Inflammatory macrophage treated with lipopolysaccharide for 4 hours (primary cell): ENCODE measurements at places on chromosomes 7 and 10.

- peak; percentile 99 for DNase-seq
Observed at GRCh38 chr10:89086801-89087521, 96.4 kb downstream of the FAS start.

DNA sequence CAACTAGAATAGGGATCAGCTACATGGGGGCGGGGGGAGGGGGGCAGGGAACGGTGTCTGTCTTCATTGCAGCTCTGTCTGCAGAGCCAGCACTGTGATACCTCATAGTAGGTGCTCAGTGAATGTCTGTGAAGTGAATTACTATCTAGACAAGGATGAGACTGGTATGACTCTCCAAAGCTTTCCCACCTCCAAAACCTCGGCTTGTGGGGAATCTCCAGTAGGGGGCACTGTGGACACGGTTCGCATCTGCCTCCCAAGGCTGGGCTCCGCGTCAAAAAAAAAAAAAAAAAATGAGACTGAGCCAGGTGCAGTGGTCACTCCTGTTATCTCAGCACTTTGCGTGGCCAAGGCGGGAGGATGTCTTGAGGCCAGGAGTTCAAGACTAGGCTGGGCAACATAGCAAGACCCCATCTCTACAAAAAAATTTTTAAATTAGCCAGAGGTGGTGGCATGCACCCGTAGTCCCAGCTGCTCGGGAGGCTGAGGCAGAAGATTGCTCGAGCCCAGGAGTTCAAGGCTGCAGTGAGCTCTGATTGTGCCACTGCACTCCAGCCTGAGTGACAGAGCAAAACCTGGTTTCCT is 9.6 kb downstream of the TRIM56 start:
- DNase-seq: peak; percentile 46

GRCh38 chr10:121189066-121189465 is 337.9 kb downstream of the WDR11 start:
- DNase-seq: no peak

DNA sequence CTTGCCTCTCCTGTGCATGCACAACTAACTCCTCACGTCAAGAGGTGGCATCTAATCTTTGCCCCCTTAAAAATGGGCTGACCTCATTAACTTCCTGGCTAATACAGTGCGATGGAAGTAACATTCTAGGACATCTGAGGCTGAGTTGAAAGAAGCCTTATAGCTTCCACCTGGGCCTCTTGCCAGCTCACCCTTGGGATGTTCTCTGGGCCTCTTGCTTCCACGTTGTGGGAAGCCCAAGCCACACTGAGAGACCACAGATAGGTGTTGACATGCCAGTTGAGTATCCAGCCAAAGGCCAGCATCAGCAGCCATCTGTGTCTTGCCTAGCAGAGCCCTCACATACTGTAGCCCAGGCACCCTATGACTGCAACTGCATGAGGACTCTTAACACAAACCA is 60.8 kb upstream of the GDF10 start:
- DNase-seq: no peak

DNA sequence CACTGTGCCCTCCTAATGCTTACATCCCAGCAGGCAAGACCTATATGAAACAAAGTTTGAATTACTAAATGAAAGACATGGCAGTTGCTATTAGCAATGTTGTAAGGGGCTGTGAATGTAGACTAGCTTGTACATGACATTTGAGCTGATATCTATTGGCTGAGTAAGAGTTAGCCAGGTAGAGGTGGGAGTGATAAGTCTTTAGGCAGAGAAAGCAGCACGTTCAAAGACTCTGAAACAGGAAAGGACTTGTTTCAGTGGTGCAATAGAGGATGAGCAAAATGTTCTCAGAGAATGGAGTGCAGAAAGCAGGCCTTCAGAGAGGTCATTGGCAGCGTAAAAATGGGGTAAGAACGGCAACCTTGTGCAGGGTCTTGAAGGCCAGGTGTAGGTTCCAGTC is 687.6 kb downstream of the AUTS2 start:
- no peak for DNase-seq

GRCh38 chr10:67539312-67539711 is 156.7 kb downstream of the CTNNA3 start:
- no peak for DNase-seq

DNA sequence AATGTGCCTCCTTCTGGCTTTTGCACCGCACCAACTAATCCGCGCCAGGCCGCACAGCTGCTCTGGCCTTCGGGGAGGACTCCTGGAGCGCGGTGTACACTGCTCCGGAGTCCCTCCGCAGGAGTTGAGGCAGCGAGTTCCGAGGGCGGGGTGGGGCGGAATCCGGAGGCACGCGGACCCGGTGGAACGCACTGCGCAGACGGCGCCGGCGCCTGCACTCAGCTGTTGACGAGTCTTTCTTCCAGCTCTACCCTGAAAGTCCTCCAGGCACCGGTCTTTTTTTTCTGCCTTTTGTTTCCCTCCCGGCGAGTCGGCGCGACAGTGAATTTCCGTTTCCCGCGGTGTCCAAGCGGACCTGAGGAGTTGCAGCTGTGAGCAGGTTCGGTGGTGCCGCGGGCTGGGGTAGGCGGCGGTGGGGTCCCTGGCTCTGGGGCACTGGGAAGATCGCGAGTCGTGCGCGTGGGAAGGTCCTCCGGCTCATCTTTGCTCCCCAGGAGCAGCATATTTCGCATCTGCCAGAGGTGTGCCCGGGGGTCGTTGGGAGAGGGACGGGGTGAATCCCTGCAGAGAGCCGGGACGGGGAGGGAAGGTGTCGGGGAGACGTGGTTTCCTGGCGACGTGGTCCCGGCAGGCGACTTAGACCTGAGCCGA is 44.1 kb downstream of the SFTPD start:
- peak; percentile 21 for DNase-seq

- DNase-seq: no peak
Observed at GRCh38 chr10:86253091-86254072, 113.2 kb downstream of the GRID1 start.

GRCh38 chr7:95405208-95405607 is 9.0 kb upstream of the PON3 start:
- no peak for DNase-seq

DNA sequence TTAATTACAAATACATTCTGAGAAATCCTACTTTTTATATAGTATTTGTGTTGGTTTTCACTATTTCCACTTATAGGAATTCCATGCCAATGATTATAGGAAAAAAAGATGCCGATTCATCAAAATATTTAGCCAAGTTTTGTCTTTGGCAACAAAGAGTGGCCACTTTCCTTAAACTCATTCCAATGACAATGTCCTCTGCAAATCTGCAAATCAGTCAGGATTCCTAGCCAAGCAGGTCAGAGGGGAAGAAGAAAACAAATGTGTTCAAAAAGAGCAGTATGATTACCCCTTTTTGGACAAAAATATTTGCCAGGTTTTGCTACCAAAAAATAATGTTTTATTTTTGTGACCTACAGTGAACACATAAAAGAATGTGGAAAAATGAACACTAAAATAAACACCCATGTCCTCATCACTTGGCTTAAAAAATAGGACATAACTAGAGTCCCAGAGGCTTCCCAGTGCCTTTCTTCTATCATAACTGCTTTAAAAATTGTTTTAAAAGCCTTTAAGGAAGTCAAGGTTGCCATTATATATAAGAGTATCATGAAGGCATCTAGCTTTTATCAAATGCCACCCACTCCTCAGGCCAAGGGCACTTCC is 125.9 kb downstream of the ADAM12 start:
- DNase-seq: no peak

- no peak for DNase-seq
Observed at GRCh38 chr7:99465421-99465768, 572 bp downstream of the ATP5MF start.

GRCh38 chr10:14389981-14390590 is 59.4 kb upstream of the FRMD4A start:
- DNase-seq: no peak

DNA sequence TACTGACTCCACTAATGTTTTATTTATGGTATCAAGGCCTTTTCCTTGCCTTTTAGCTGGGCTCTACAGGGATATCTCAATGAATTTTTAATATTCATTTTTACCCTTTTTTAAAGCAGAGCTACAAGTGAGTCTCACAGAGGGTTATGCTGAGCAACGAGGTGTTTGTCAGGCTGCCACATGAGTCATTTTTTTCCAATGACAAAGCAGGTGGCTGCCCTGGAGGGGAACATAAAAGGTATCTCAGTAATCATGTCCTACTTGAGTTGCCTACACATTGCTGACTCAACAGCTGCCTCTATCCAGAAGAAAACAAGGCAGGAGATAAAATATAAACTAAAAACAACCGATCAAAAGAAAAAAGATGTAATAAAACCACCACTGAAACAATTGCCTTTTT is 1004.9 kb upstream of the POT1 start:
- DNase-seq: no peak

DNA sequence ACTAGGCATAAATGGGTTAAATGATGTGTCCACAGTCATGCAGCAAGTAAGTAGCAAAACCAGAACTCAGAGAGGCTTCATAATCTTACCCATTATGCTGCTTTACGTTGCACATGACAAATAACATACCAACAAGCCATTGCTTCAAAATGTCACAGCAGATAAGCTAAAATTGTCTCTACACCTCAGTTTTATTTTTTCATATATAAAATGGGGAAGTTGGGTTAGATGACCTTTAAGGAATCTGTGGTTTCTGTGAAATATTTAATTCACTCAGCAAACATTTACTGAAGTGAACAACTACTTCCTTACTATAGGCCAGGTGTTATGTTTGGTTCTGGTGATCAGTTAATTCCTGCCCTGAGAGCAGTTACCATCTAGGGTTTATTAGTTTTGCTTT is 2.2 kb upstream of the ASCC1 start:
- DNase-seq: peak; percentile 60

DNA sequence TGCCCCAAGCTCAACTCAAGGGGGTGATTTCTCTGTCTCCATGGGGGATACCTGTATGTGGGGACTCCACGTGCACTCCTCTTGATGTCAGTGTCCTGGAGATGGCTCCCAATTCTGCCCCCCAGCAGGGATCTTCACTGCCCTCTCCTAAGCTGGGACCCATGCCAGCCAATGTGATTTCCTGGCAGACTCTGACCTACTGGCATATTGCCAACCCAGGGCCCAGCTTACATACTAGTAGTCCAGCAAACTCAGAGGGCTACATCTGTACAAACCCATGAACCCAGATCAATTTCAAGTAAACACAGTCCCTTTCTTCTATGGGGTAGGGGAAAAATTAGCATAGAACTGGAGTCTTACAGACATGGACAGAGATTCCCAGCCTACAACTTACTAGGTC is 26.2 kb upstream of the BMPR1A start:
- DNase-seq: no peak

DNA sequence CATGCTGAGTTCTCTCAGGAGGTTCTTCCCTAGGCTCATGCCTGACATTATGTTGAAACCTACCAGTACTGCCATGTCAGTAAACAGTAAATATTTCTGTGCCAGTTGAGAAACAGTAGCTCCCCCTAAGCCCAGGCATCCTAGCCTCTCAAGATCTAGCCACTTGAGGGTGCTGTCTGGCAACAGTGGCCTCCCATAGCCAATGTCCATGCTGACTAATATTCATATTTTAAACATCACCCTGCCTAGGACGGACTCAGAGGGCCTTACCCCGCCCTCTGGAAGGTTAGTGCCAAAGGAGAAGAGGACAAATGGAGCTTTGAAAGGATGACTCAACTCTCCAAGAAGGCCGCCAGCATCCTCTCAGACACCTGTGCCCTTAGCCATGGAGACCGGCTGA is 7.7 kb downstream of the ACSM6 start:
- no peak for DNase-seq

DNA sequence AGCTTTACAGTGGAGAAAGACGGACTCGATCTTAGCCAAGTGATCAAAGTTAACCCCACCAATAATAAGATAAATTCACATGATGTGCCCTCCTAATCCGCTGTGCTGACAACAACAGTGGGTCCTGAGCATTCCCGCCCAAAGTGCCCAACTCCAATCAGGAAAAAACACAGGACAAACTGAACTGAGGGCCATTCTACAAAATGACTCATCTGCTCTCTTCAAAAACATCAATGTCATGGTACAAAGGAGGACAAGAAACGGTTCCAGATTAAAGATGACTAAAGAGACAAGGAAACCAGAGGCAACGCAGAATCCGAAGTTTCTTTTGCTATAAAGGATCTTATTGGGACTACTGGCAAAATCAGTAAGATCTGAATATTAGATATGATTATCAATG is 79.4 kb downstream of the CTBP2 start:
- DNase-seq: no peak

- DNase-seq: no peak
Observed at GRCh38 chr10:91838199-91838598, 40.0 kb downstream of the TNKS2 start.

GRCh38 chr10:118773041-118773440 is 18.3 kb upstream of the CACUL1 start:
- DNase-seq: no peak

GRCh38 chr10:80460399-80461207 is 6.5 kb downstream of the TSPAN14 start:
- peak; percentile 45 for DNase-seq

DNA sequence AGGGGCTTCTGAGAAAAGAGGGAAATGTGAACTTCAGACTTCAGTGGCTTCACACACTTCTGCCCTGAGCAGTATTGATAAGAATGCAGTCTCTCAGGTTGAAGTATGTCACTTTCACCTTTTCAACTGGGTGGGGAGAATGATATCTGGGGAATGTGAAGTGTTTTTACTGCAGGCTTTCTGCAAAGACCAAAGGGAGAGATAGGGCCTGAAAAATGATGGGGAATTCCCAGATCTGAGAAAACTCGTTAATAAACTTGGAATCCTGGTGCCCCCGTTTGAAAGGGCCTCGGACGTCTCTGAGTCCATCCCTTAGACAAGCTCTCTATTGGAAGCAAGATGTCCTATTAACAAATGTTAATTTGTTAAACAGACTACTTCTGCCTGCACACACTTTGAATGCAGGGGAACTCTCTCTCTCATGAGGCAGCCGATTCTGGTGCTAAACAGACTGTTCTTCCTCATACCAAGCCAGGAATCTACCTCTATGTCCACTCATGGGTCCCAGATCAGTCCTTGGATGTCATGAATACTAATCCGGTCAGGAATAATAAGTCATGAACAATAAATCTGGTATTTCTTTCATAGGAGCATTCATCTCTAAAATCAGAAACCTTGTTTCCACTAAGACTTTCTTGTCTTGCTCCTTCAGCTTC is 193.6 kb downstream of the JCAD start:
- no peak for DNase-seq

DNA sequence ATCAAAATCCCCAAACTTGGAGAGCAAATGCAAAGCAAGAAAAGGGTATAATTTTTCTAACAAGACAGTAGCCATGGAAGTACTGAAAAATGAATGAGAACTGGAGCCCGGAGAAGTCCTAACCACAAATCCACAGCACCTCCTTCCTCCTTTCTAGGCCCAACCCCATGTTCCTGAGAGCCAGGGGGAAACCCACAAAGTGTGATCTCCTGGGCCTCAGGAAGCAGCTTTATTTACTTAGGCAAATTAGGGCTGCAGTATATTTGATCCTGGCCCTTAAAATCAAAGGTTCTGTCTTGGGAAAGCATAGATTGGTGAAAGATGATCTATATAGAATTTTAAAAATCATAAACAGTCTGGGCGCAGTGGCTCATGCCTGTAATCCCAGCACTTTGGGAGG is 103.0 kb downstream of the DOCK4 start:
- DNase-seq: peak; percentile 76

GRCh38 chr10:103470761-103471653 is 8.0 kb downstream of the CALHM3 start:
- peak; percentile 41 for DNase-seq
